ENCODE measurements at places on chromosomes 6 and 20.
A peak's percentile ranks its signal among the peaks of the same experiment; 100 is the strongest.

DNA sequence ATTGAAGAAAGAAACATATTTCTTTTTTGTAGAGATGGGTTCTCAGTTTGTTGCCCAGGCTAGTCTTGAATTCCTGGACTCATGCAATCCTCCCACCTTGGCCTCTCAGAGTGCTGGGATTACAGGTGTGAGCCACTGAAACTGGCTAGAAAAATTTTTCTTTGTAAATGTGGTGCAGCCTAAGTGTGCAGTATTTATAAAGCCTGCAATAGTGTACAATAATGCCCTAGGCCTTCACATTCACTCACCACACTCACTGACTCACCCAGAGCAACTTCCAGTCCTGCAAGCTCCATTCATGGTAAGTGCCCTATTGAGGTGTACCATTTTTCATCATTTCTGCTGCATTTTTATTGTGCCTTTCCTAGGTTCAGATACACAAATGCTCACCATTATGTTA, 31.4 kb downstream of the NHSL1 start:
- no peak for DNase-seq

GRCh38 chr6:40681622-40682021, 94.5 kb upstream of the LRFN2 start:
- no peak for DNase-seq

- peak; percentile 18 for DNase-seq
These were observed 521.0 kb upstream of the ARID1B start for GRCh38 chr6:156256161-156256560.

DNA sequence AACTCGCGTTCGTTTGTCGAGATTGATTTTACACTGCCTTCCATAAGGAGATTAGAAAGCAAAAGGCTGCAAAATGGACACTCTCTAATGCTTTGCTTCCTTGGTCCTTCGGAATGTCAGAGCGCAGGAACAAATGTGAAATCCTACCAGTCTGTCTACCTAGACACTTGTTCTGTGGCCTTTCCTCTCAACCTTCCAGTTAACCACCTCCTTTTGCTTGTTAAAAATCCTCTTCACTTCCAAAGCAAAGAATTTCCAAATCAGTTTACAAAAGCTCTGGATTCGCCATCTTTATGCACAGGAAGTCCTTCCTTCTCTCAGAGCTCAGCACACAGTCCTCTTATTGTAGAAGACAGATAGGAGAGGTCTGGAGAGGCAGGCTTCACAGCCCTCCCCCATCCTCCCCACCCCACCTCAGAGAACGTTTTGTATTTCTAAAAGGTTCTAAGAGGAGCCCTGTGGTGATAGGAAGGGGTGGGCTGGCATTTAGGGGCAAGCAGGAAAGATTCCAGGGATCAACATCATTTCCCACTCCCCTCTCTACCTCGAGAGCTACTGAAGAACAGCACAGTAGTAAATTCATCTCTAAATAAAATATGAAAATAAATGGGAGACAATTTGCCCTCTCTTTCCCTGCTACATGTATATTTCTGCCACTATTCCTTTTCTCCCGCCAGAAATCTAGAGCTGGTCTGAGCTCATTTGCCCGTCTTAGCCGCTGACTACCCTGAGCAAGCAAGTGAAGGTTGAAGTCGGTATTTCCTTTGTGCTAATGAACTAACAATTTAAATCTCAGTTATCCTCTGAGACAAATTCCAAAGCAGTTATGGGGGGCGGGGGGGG, 18.9 kb downstream of the TFAP2A start:
- DNase-seq: no peak

- no peak for DNase-seq
These were observed 1.4 kb downstream of the TRAM2 start for GRCh38 chr6:52575502-52575892.
